ENCODE measurements at places on chromosomes 7 and 10.

- DNase-seq: no peak
Measured at GRCh38 chr7:27375958-27376357, 133.4 kb downstream of the EVX1 start.

DNA sequence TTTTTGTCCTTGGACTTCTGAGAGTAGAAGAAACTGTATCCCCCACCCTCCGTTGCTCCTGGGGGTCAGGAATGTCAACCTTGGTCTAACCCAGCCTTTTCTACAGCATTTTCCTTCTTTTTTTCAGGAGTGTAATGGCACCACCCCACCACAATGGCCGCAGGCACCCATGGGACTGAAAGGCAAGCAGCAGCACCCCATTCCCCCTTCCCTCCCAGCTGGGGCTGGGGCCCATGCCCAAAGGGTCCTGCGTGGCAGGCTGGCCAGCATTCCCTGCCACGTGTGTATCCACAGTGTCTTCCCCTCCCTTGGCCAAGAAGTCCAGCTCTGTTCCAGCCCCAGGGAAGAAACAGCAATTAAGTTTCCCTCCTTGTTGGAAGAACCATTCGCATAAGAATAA, 106.9 kb downstream of the ZPBP start:
- DNase-seq: no peak

GRCh38 chr10:126170371-126170770, 217.9 kb downstream of the ADAM12 start:
- no peak for DNase-seq

DNA sequence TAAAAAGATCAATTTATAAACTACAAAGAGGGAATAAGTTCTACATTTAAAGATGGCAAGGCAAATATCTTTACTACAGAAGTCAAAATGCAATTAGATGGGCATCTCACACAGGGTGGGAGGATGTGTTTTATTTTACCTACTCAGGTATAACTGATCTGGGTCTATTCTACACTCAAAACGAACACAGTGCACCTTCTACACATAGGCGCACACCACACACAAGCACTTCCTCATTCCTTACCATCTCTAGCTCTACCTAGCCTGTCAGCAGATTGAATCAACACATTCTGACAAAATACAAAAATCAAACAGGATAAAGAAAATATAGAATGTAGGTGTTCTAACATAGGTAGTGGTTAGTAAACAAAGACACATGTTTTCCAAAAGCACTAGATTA, 64.8 kb downstream of the SGCE start:
- DNase-seq: no peak

- no peak for DNase-seq
Measured at GRCh38 chr10:107520348-107520747, 355.8 kb upstream of the SORCS1 start.

GRCh38 chr7:157276091-157276561, 60.7 kb upstream of the DNAJB6 start:
- DNase-seq: no peak

DNA sequence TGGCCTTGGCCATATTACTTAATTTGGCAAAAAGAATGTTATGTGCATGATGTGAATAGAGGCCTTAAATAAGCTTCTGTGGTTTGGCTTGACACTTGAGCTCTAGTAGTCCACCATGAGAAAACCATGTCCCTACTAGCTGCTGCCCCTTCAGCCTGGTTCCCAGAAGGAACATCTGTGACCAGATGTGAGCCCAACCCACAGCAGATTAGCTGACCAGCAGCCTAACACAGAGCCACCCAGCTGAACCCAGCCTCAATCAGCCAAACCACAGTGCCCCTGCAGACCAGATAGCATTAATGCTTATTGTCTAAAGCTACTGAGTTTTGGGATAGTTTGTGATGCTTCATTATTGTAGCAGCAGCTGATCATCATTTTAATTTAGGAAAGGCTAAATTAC, 16.6 kb downstream of the JAZF1 start:
- no peak for DNase-seq

- peak; percentile 62 for DNase-seq
Measured at GRCh38 chr10:71725998-71726579, 6.5 kb upstream of the C10orf105 start.

- DNase-seq: no peak
Measured at GRCh38 chr10:49632406-49633317, 18.8 kb downstream of the CHAT start.

DNA sequence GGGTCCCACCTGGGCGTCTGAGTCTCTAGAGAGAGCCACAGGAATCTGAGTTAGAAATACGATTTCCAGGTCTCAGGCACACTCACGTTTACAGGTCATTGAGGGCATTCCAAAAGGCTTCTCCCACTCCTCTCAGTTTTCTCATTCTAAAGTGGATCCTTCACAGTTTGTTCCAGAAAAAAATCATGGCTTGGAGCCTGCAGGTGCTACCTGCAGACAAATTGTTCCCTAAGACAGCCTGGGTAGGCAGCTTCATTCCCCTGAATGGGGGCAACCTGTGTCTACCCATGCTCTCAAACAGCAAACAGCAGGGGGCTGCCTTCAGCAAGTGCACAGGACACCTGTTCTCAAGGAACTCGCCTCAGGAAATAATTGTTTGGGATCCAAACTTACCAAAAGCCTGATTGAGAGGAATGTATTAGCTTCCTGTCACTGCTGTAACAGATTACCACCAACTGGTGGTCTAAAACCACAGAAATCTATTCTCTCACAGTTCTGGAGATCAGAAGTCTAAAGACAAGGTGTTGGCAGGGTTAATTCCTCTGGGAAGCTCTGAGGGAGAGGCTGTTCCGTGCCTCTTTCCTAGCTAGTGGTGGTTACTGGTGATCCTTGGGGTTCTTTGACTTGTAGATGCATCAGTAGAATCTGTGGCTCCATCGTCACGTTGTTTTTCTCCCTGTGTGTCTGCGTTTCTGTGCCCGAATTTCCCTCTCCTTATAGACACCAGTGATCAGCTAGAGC, 117.2 kb downstream of the RAB11FIP2 start:
- no peak for DNase-seq

- no peak for DNase-seq
Measured at GRCh38 chr10:90289037-90289436, 568.8 kb downstream of the HTR7 start.
